Stimulated activated CD4-positive, alpha-beta T cell treated with anti-CD3 and anti-CD28 coated beads, Interleukin-1b, Interleukin-23, amount 100 ng/mL, for 4 hours (primary cell): ENCODE measurements at places on chromosomes 6 and 20.

- no peak for DNase-seq
These were observed 5.1 kb upstream of the DEFB127 start for GRCh38 chr20:152131-152530.

DNA sequence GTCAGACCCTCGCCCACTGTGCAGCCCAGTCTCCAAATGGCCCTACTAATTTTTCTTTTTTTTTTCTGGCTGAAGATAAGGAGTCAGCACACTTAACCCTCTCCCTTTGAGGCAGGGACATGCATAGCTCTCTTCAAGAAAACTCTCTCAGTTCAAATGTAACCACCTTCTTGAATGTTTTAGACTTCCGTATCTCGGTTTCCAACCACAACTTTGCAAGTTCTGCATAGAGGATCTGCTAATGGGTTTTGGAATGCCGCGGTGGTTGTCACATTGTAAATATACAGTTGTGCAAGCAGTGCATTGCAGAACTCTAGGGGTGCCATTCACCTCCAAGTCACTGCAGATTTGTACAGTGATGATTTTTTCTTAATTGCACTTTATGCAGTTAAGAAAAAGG, 59.4 kb upstream of the SLC35B3 start:
- DNase-seq: no peak

DNA sequence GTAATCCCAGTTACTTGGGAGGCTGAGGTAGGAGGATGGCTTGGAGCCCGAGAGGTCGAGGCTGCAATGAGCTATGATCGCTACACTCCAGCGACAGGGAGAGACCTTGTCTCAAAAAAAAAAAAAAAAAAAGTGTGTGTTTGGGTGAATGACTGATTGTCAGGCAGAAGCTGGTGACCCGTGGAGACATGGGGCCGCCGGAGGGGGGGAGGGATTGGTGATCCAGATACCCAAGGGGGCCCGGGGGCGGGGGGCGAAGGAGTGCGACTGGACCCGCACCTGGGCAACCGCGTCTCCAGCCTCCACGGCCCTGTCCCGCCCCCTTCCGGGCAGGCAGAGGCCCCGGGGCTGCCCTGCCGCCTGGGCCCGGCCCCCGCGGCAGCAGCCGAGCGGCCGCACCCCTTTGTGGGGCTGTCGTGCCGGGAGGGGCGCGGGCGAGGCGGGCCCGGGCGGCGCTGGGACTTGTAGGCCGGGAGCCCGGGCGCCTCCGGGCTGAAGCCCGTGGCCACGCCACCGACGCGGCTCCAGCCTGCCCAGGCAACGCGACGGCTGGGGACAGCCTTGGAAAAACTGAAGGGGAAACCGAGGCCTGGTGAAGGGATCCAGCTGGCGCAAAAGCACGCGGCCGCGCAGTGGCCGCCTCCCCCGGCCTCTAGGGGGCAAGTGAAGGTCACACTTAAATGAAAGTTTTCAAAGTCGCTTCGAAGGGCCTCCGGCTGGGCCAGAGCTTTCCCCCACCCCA, 2.1 kb upstream of the RBM38 start:
- peak; percentile 38 for DNase-seq

DNA sequence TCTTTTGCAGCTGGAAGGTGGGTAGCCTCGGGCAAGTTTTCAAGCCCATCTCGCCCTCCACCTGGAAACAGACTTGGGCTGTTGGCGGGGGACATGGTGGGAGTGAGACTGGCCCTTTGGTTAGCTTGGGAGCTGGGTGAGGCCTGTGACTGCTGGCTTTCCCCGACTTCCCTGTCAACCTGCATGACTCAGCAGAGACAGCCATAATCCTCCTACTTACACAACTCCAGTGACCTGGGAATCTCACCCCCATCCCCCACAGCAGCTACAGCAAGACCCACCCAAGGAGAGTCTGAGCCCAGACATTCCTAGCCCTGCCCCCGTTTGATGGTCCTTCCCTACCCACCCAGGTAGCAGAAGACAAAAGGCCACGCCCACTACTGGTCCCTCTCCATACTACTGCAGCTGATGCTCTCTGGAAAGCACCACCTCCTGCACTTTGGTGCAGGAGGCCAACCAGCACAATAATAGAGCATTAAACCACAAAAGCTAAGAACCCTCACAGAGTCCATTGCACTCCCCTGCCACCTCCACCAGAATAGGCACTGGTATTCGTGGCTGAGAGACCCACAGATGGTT, 188.4 kb downstream of the TRDN start:
- DNase-seq: no peak

DNA sequence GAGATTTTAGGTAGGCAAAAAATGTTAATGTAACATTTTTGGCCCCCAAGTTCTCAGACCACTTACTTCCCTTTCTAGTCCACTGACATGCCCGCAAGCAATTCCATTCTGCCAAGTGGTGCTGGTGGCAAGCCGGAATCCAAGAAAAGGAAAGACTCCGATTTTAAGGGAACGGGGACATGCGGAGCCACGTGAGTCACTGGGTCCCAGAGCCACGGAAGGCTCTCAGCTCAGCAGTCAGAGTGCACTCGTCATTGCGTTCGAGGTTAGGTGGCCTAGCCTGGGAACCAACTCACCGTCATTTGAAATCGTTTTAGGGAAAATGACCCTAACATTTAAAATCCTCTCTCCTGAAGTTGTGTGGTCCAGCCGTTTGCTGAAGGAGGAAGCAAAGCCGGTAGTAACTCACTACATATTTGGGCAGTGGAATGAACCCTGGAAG, 711 bp upstream of the SIRT5 start:
- DNase-seq: no peak

DNA sequence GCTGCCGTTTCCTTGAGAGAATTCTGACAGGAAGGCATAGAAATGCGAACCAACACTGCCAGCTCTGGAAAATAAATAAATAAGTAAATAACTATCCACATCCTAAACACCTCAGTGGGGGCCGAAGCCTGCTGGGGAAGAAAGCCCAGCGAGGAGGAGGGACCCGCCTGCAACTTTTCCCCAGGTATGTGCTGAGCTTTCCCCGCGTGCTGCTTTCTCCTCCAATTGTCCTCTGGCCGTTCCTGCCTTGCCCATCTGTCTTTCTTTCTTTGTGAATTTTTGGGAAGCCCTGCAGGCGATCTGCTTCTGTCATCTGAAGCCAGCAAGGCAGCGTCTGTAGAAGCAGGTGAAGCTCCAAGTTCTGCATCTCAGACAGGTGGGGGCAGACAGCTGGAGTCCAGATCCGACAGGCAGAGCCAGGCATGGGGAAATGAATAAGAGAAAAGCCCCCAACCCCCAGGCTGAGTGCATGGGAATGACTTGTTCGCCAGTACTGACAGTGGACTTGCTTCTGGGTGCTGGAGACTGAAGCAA, 49.2 kb upstream of the IL17A start:
- DNase-seq: no peak

DNA sequence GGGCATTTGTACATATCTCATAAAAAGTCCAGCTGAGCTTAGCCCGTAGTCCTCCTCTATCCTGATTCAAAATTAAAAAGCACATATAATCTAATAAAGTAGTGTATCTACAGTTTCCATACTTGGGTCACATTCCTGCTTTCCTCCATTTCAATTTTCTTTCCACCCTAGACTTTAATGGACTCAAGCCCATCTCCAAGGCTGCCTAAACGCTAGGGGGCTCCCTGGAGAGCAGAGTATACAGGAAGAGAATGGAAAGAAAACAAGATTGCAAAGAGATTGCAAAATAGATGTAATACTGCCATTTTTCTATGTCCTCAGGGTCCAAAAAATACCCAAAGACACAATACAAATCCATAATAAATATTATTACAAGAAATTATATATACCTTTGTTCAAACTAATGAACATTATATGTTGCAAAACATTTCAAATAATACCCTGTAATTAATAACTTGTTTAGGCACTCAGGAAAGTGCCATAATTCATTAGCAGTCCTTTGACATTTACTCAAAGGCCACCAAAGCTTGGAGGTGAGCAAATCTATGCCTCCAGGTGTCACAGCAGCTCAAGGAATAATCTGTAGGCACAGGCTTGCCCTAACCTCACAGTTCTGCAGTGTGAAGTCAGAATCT, 2.4 kb upstream of the MCM3 start:
- peak; percentile 51 for DNase-seq

- DNase-seq: no peak
These were observed 562 bp downstream of the GGT7 start for GRCh38 chr20:34871966-34872621.

DNA sequence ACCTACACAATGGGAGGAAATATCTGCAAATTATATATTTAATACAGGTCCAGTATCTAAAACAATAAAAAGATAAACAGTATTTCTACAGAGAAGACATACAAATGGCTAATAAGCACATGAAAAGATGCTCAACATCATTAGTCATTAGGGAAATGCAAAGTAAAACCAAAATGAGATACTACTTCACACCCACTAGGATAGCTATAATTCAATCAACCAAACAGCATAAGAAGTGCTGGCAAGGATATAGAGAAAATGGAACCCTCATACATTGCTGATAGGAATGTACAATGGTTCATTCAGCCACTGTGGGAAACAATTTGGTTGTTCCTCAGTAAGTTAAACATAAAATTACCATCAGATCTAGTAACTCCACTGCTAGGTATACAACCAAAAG, 48.7 kb downstream of the NUDT3 start:
- no peak for DNase-seq

GRCh38 chr20:33796907-33797544, 14.1 kb upstream of the CHMP4B start:
- no peak for DNase-seq

DNA sequence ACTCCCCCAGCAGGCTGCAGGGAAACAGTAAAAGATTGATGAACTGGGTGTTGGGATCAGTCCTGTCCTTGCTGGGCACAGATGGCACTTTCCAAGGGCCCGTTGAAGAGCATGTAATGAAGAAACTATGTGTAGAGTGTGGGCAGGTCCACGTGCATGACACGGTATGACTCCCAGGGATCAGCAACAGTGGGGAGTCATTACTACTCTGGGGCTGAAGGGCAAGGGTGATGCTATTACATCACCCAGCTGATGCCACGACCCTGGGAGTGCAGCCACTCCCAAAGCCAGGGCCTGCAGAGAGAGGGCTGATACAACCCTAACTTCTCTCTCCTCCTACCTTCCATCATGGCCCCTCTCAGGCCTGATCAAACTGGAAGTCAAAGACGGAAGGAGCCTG, 20.1 kb downstream of the KCNK17 start:
- no peak for DNase-seq

DNA sequence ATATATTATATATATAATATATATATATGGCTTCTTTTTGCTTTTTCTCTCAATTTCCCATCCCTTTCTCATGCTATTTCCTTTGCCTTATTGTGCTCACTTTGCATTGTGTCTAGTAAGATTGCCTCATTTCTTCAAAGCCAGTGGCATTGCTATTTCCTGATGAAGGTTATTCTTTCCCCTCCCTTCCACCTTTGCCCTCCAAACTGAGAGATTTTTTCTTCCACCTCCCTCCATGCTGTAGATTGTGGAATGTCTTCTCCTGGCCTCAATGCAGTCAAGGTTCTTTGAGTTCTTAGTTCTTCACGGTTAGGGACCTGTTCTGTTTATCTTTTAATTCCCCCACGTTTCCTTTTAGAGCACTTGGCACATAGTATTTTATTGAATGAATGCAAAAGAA, 17.2 kb downstream of the SH3BGRL2 start:
- DNase-seq: no peak

GRCh38 chr20:61969806-61970205, 95.9 kb downstream of the TAF4 start:
- DNase-seq: no peak

- no peak for DNase-seq
These were observed 4.5 kb downstream of the NCOA6 start for GRCh38 chr20:34820805-34821578.

DNA sequence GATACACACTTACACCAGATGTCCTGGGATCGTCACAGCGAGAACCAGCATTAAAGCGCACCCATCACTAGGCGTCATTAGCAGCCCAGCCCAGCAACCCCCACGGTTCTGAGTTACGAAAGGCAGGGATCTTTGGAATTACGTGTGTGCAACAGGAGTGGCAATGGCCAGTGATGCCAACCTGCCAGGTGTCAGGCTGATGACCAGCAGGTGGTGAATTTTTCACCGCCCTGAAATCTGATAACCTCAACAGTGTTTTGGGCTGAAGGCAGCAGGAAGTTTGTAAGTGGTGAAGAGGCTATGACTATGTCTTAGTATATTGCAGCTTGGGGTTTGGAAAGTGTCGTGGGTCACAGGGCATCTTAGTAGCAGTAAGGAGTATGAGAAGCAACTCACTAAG, 166.1 kb downstream of the TMEM242 start:
- DNase-seq: no peak

DNA sequence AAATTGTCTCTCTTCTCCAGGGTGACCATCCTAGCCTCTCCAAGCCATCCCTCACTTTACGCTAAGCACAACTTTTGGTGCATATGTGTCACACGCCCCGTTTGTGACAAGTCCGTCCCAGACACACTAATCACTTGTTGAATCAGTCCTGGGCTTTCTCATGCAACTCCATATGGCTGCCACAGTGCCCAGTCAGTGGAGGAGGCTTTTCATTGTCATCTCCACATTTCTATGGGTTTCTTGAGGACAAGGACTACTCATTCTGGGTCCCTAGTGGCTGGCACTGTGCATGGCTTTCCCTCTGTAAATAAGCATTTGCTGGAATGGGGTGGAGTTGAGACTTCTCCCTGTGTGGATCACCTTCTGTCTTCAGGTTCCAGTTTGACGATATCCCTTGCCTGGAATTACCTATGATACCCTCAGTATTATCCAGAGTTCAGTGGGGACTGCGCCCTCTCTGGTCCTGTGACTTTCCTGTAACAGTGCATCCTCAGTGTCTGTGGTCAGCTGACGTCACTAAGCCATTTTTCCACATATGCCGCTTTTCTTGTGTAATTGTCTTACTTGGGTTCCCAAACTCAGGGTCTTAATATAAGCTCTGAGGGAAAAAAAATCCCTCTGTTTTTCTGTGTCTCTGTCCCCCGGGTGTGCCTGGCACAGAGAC, 59.8 kb upstream of the MYL9 start:
- no peak for DNase-seq

DNA sequence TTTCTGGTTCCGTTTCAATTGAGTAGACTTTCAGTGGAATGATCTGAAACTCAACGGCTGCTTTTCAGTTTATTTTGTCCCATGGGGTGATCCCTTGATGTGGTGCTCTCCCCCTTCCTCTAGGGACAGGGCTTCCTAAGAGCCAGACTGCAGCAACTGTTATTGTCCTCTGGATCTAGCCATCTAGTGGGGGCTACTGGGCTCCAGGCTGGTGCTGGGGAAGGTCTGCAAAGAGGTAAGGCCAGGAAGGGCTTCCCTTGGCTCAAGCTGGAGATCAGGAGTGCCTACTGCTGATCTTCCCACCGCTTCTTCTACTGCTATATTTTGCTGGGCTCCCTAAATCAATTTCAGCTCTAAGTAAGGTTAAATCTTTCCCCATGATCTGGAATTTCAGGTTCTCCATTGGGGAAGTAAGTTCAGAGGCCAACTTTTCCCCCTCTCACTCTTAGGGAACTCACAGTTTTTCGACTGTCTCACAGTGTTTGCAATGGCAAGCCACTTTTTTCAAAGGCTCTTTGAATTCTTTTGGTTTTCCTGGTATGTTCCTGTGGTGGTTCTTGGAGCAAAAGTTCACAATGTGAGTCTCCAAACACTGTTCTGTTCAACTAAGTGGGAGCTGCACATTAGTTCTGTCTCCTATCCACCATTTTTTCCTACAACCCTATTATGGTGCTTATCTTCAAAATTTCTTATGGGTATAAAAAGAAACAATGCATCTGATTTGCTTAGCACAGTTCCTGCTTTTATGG, 286.2 kb upstream of the EXOC2 start:
- no peak for DNase-seq

GRCh38 chr6:36374972-36375371, 12.5 kb downstream of the ETV7 start:
- no peak for DNase-seq
